Fibroblast of the conjunctiva (primary cell): ENCODE measurements at places on chromosomes 12 and 14.

DNA sequence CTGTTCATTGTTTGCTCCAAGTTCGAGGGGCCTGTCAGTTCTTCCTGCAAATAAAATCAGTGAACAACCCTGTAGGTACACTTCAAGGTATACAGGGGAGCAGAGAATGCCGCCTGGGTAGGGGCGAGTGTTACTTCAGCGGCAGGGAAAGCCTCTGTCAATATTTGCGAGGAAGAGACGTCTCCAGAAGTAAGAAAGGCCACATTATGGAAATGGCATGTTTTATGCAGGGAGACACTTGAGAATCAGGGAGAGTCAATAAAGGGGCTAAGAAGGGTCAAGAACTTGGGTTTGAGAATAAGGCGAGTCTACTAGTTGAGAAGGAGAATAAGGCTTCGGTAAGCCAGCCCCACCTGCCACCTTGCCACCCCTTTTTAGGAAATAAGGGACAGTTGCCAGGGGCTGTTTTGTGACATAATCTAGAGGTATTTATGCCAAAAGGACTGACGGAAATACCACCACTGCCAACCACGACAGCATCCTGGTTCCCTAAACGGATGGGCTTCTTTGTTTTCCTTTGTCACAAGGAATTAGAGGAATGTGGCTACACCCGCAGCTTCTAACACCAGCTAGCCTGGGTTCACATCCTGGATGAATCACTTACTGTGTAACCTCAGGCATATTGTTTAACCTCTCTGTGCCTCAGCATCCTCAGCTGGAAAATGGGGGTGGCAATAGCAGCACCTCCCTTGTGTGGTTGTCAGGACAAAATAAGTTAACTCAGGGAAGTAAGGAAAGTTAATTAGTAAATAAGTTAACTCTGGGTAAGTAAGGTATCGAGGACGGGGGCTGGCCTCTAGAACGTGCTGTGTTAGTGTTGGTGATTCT is 67.7 kb downstream of the EID3 start:
- DNase-seq = no peak

GRCh38 chr14:61569812-61570548 is 125.3 kb upstream of the HIF1A start:
- peak; percentile 92 for DNase-seq

DNA sequence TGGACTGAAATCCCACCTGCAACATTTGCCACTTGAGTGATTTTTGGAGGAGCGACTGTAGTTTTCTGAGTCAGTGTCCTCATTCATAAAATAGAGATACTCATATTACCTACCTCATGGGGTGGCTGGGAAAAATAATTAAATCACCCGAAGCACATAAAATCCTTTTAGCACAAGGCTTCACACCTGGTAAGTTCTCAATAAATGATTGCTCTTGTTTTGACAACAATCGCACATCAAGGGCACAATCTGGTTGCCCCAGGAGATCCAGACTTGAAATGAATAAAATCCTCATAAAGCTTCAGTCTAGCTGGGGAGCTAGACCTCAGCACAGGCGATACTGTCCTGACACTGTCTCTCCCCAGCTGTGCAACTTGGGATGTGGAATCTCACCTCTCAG is 76.0 kb upstream of the CCDC60 start:
- DNase-seq = no peak

DNA sequence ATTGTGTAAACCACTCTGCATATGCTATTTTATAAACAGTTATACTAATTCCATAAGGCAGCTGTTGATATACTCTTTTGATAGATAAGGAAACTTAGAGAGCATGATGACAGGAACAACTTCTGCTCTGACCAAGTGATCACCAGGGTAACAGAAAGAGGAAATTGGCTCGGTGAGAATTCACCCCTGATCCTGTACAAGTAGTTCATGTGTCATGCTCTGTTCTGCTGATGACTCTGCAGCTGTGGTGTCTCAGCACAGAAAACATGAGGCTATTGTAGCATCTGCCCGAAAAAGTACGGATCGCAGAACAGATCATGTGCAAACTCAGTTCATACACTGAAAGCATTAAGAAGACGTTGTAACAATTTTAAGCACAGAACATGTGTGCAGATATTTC is 345.0 kb downstream of the LRIG3 start:
- no peak for DNase-seq

- DNase-seq = no peak
These were observed 3.5 kb downstream of the MED13L start for GRCh38 chr12:116273813-116274550.

DNA sequence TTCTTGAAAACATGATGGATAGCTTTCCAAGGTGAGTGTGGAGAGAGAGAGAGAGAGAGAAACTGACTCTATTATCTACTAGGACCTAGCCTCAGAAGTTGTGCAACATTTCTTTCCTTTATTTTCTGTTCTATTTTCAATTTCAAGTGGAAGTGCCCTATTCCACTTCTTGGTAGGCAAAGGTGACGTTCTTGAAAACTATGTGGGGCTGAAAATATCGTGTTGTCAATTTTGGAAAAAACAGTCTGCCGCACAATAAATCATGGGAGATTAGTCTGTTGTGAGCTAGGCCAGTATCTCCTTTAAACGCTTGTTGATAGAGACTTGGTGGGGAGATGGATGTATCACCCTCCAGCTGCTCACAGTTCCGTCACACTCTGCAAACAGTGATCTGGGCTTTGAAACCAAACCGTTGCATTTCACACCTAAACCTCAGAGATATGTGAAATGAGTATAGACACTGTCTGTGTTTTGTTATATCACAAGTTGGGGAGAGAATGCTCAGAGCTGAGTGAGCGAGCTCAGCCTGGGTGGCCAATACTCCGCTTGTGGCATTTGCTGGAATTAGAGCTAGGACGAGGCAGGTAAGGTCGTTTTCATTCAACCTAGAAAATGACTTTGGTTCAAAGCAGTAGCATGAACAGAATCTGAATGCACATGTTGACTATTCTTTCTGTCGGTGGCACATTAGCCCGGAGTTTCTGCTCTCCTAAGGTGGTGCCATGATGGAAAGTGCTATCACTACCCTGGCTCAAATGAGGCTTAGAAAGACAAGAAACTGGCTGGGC is 75.1 kb upstream of the ST8SIA1 start:
- DNase-seq = no peak

DNA sequence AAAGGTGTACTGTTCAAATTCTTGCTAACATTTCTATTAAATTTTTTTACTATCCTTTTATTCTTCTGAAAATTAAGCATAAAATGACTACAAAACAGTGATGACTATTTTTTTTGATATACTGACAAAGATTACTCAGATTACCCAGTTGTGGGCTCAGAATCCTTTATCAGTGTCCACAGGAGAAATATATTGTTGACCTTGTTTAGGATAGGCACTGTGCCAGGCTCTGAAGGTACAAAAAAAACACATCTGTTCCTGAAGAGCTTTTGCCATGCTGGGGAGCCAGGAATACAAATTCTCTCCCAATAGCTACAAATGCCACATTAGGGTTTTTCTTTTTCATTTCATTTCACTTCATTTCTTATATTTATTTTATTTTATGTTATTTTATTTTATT is 26.9 kb upstream of the GCH1 start:
- no peak for DNase-seq

- DNase-seq = peak; percentile 5
These were observed 11.9 kb downstream of the PTGDR start for GRCh38 chr14:52279408-52279807.

DNA sequence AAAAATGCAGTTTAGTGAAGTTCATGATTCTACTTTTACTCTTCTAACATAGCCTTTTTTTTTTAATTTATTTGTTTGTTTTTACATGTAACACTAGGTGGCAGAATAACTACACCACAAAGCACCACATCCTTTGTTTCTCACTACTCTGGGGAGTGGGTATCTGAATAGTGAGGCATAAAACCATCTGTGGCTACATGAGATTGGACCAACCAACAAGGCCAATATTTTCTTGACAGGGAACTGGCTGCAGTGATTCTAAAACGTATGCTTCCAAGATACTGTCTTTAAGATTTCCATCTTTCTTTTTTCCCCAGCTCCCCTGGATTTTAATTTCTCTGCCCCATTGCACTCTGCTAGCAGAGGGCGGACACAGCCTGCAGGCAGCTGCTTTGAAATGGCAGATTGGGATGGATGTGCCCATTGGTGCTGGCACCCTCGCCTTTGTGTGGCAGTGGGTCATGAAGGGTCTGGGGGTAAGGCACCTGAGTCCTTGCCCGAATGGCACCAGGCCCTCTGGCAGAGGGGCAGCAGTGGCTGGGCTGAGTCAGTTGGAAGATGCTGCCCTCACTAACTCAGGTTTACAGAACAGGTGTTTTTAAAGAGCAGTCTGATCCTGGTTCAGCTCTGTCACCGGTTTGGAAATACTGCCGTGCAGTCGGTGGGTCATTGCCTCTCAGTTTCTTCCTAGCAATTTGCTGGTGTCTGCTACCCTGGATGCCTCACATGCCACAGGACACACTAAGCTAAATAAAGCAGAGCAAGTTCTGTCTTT is 429.1 kb downstream of the RAD51B start:
- peak; percentile 86 for DNase-seq

GRCh38 chr12:50690925-50691324 is 73.0 kb upstream of the ATF1 start:
- DNase-seq = no peak

DNA sequence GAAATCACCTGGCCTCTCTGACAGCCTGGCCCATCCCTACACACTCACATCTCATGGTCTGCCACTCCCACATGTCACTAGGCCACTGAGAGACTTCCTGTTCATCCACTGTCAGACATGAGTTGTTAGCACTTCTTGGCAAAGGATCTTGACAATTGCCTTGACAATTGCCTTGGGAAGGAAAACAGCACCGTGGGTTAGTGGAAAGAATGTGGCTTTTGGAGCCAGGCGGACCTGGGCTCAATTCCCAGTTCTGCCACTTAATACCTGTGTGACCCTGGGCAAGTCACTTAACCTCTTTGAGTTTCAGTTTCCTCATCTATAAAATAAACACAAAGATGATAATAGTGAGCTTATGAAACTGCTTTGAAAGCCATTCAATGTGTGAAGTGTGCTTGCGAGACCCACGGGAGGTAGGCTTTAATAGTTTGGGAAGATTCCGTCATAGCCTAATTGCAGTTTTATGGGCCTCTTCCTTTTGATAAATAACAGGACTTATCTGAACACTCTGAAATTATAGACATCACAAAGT is 250.4 kb downstream of the C12orf75 start:
- DNase-seq = no peak

DNA sequence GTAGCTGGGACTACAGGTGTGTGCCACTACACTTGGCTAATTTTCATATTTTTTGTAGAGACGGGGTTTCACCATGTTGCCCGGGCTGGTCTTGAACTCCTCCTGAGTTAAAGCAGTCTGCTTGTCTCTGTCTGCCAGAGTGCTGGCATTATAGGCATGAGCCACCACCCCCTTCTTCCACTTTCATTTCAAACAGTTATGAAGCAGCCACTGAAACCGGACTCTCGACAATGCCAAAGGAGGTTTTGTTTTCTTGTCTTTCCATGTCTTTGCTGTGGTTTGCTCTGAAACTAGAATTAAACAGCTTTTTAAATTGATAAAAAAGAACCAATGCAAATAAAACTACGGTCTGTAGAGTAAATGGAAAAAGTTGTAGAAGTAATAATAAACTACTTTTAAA is 30.4 kb downstream of the RAP1B start:
- no peak for DNase-seq

DNA sequence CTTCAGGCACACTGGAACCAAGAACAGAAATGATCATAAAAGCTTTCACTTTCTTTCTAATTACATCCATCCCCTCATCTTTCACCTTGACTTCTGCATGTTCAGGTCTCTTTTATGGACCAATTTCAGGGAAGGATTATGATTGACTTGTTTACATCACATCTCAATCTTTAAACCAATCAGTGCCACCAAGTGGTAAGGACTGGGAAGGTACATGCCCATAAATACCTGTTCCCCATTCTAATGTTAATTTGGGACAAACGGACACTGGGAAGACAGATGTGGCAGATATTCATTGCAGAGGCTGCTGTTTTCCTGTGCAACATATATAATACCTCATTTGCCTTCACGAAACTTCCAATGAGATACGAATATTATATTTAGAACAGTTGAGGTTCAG is 978.1 kb downstream of the GALC start:
- DNase-seq = no peak

GRCh38 chr12:30573145-30573544 is 122.5 kb downstream of the IPO8 start:
- DNase-seq = no peak

GRCh38 chr12:48336061-48336460 is 14.7 kb downstream of the ZNF641 start:
- no peak for DNase-seq

- peak; percentile 69 for DNase-seq
These were observed 56.8 kb downstream of the DUSP16 start for GRCh38 chr12:12505544-12506495.

DNA sequence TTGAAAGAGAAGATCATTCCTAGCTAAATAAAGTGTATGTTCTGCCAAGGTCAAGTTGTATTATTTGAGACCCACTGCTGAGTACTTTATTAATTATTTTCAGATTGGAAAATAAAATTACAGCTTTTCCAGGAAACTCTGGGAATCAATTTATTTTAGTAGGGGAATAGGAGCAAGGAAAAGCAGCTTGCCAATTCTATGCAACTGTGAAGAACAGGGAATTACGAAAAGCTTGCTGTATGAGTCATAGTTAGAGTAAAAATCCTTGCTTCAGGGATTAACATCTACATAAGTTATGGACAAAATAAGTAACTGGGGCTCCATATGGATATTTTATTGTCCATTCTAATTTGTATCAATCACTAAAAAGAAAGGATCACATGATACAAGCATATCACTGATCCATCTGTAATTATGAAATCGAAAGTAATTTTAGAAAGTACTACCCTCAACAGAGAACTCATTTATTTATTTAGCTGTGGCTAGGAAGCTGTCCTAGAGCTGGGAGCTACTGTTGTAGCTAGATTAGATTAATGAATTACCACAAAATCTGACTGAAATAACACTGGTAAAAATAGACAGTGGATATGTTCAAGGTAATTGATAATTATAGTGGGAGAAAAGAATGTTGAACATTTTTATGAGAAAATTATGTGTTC is 303.5 kb upstream of the NPAS3 start:
- DNase-seq = peak; percentile 31

GRCh38 chr12:99224237-99224636 is 423.3 kb upstream of the GARIN6 start:
- DNase-seq = no peak
